ENCODE measurements at places on chromosomes 1 and 21.

DNA sequence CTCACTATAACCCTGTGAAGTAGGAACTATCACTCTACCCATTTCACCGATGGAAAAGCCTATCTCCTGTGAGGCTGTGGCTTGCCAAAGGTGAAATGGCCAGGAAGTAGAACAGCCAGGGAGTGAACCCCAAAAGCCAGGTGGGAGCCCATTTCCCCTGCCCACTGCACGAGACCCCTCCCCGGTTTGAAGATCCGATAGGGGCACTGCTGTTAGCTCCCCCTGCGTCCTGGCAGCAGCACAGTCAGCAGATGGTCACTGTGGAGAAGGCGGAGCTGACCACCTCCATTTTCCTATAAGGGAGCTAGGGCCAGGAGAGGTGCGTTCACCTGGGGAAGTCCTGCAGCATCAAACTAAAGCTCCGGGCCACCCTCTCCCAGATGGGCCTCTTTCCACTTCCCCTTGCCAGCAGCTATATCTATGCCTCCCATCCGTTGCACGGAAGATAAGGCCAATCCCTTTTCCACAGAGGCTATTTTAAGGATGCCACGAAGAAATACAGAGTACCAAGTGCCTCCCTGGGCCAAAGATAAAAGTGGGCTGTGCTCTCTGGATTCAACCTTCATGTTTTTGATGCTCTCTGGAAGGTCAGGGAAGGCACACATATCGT, 7.8 kb downstream of the ERG start:
- no peak for DNase-seq

GRCh38 chr1:65243491-65243890, 65.9 kb upstream of the DNAJC6 start:
- DNase-seq: no peak

- peak; percentile 37 for DNase-seq
Observed at GRCh38 chr1:151196292-151196800, 2.0 kb upstream of the PIP5K1A start.

GRCh38 chr21:24894324-24894723, 713.0 kb downstream of the MRPL39 start:
- DNase-seq: no peak

GRCh38 chr1:4002741-4003140, 102.7 kb upstream of the C1orf174 start:
- no peak for DNase-seq

DNA sequence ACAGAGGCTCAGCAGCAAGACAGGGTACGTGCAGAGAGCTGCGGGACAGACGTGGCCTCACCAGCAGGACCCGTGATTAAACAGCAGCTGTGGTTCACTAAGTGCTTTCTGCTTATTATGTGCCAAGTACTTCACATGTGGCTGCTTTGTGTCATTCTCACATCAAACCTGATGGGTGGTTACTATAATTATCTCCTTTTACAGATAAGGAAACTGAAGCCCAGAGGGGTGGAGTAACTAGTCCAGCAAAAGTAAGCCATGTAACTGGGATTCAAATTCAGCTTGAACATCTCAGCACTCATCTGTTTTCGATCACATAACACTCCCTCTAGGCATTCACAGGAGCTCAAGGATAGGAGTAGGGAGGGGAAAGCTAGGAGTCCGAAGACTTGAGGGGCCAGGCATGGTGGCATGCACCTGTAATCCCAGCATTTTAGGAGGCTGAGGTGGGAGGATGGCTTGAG, 50.8 kb upstream of the CLIC4 start:
- DNase-seq: no peak

DNA sequence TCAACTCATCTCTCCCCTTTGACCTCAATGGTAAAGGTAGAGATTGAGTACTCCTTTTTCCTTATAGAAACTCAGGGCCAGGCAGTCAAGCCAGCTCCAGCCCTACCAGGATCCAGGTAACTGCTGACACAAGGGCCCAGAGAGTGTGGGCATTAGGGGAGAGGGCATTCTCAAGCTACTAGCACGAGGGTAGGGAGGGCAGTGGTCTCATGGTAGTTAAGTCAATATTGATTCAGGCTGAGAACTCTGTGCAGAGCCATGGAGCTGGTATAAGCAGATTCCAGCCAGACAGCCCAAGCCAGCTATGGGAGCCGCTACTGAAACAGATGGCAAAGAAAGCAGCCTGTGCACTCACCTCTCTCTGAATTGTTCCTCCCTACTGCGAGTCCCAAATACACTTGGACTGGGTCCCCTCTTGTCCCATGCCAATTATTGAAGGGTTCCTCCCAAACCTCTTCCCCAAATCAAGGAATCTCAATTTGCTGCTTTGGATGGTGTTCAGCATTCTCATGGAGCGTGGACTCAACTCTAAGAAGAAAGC, 2.8 kb downstream of the PI4KB start:
- no peak for DNase-seq

DNA sequence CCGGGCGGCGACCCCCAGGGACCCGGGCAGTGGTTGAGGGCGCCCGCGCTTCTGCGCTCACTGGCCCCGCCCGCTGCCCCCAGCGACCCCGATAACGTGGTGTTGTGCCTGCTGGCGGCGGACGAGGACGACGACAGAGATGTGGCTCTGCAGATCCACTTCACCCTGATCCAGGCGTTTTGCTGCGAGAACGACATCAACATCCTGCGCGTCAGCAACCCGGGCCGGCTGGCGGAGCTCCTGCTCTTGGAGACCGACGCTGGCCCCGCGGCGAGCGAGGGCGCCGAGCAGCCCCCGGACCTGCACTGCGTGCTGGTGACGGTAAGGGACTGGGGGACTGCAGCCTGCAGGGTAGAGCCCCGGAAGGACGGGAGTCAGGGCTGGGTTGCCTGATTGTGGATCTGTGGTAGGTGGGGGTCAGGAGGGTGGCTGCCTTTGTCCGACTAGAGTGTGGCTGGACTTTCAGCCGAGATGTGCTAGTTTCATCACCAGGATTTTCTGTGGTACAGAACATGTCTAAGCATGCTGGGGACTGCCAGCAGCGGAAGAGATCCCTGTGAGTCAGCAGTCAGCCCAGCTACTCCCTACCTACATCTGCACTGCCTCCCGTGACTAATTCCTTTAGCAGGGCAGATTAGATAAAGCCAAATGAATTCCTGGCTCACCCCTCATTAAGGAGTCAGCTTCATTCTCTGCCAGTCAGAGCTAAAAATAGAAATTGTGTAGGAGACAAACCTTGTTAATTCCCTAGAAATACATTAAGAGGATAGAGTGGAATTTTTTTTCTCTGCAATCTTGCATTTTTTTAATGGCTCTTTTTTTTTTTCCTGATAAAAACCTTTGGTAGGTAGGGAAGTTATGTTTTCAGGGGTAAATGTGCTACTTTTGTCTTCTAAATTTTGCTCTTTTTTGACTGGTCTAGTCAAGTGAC, 1.5 kb downstream of the GADD45A start:
- DNase-seq: peak; percentile 44

DNA sequence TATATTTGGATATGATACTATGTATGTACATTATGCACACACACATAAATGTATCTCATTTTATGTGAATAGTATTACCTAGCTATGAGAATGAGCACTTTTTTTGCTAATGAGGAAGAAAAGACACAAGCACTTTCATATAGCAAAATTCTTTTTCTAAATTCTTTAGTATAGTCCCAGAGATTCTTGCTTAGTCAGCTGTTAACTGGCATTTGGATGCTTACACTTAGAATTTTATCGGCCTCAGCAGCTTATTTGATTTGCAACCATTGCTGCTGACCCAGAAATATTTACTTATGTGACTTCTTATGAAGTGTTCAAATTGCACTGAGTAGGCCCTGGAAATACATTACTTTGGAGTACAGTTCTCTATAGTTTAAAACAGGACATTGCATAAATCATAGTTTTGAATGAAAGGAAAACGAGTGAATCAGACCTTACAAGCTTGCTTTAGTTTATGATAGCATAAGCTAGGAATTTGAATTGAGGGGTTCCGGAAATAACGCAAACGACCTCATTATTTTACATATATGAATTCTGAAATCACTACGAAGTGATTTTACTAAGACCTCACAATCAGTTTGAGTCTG, 653.9 kb upstream of the NEGR1 start:
- DNase-seq: no peak
